NCI-H1092 (cell line): ENCODE measurements at places on chromosomes 6 and 20.
A peak's percentile ranks its signal among the peaks of the same experiment; 100 is the strongest.

DNA sequence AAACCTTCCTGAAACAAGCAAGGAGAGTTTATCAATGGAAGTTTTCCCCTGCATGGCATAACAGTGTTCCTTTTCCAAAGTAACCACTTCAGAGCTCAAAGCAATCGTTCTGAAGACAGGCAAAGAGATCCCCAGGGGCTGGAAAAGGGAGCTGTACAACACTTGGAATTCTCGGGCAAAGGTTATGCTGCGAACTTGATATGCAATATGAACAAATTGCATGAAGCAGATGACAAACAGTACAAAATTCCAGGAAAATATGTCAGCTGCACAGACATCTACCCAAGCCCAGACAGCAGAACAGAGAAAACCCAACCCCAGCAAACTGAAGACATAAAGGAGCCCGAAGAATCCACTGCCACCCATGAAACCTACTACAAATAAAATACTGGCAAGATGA lies 18.4 kb downstream of the POPDC3 start:
- no peak for DNase-seq

- DNase-seq = no peak
These were observed 155.5 kb downstream of the LRFN2 start for GRCh38 chr6:40431706-40432105.

- DNase-seq = peak; percentile 58
These were observed 56.0 kb downstream of the OTOR start for GRCh38 chr20:16803965-16804792.

DNA sequence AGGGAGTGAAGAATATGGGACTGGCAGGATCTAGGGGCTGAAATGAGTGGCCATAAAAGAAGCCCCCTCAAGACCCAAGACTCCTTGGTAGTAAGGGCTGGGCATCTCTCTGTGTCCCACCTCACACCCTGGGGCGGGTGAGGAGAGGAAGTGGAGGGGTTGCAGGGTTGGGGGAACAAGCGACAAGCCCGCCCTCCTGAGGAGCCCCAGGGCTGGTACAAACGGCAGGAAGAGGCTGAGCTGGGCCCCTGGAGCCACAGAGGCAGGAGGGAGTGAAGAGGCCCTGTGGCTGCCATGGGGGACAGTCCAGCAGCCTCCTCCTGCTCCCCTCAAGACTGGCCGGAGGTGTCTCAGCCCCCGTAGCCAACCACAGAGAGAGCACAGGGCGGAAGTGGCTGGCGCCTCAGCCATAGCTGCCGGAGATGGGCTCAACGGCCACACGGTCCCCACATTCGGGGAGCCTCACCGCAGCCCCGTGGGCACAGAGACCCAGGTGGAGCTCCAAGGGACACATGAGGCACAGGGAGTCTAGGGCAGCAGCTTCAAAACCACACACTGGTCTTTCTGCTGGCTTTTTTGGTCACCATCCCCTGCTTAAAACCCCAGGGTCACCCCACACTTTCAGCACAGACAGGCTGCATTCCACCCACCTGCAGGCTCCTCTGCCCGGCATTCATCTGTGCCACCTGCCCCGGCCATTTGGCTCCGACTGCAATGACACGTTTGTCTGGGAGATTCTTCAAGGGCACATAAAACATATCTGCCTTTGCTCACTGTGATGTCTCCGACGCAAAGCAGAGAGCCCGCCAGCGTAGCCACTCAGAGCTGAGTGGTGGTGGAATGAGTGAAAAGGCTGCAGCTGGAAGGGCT lies 524 bp downstream of the C20orf203 start:
- no peak for DNase-seq
